ENCODE measurements at places on chromosomes 13 and 19. TPM values are rescaled to one million over a fixed set of nuclear protein-coding genes. Genes with fewer than 3 reads are reported as not detected.

ZNF66 gene
- polyA plus RNA-seq = 8.4 TPM

LRRC4B gene
- polyA plus RNA-seq = 0.12 TPM

LIM2 gene
- polyA plus RNA-seq = not detected

PLIN5 gene
- polyA plus RNA-seq = 85.0 TPM

ADGRE2 gene
- polyA plus RNA-seq = 0.24 TPM

ZNF709 gene
- polyA plus RNA-seq = 2.5 TPM

TRPC4 gene
- 3.9 TPM for polyA plus RNA-seq

KCTD15 gene
- 29.0 TPM for polyA plus RNA-seq

EBI3 gene
- polyA plus RNA-seq = 1.1 TPM

RFPL4AL1 gene
- polyA plus RNA-seq = not detected

NRTN gene
- 0.11 TPM for polyA plus RNA-seq

ZNF626 gene
- polyA plus RNA-seq = 15.3 TPM

ZNF442 gene
- polyA plus RNA-seq = 3.6 TPM

SLITRK6 gene
- polyA plus RNA-seq = 0.38 TPM

C3 gene
- polyA plus RNA-seq = 430 TPM

ZNF610 gene
- 5.3 TPM for polyA plus RNA-seq

MAB21L1 gene
- polyA plus RNA-seq = 0.93 TPM

NAPSA gene
- polyA plus RNA-seq = 0.40 TPM

AMER2 gene
- polyA plus RNA-seq = 0.03 TPM

GRAMD1A gene
- polyA plus RNA-seq = 44.5 TPM

MAST1 gene
- polyA plus RNA-seq = 0.40 TPM

PLK5 gene
- 0.23 TPM for polyA plus RNA-seq

CGB1 gene
- not detected for polyA plus RNA-seq

ZNF541 gene
- polyA plus RNA-seq = 1.8 TPM

TEX101 gene
- polyA plus RNA-seq = not detected

C19orf67 gene
- polyA plus RNA-seq = not detected

MCEMP1 gene
- not detected for polyA plus RNA-seq

GPR12 gene
- polyA plus RNA-seq = not detected

HIPK4 gene
- polyA plus RNA-seq = not detected

ATXN8OS gene
- not detected for polyA plus RNA-seq

PLPPR3 gene
- 0.24 TPM for polyA plus RNA-seq

HS6ST3 gene
- 0.07 TPM for polyA plus RNA-seq

C19orf38 gene
- polyA plus RNA-seq = 0.65 TPM

OR1M1 gene
- polyA plus RNA-seq = not detected

IGFL2 gene
- not detected for polyA plus RNA-seq

GDF15 gene
- 0.67 TPM for polyA plus RNA-seq

FAM216B gene
- 0.52 TPM for polyA plus RNA-seq

KIR2DL1 gene
- polyA plus RNA-seq = not detected

CAPN12 gene
- 3.6 TPM for polyA plus RNA-seq

ZNF649 gene
- polyA plus RNA-seq = 13.2 TPM

DMKN gene
- 58.3 TPM for polyA plus RNA-seq

NEK5 gene
- polyA plus RNA-seq = 0.13 TPM

SPRY2 gene
- polyA plus RNA-seq = 13.6 TPM

LAIR1 gene
- 21.2 TPM for polyA plus RNA-seq

ZNF540 gene
- 8.4 TPM for polyA plus RNA-seq

MED4 gene
- polyA plus RNA-seq = 63.8 TPM

FBXO27 gene
- 14.7 TPM for polyA plus RNA-seq

SHD gene
- polyA plus RNA-seq = 0.86 TPM

EID2B gene
- 7.5 TPM for polyA plus RNA-seq

PGLYRP1 gene
- polyA plus RNA-seq = not detected

NXNL1 gene
- polyA plus RNA-seq = 0.11 TPM

KASH5 gene
- 0.15 TPM for polyA plus RNA-seq

TNFSF13B gene
- polyA plus RNA-seq = 5.9 TPM

SPTBN4 gene
- polyA plus RNA-seq = 5.0 TPM

Measured in ovary (tissue), 10 donors.